ENCODE measurements at places on chromosomes 6 and 20.
A peak's percentile ranks its signal among the peaks of the same experiment; 100 is the strongest.

- no peak for DNase-seq
These were observed 108.5 kb downstream of the DHX35 start for GRCh38 chr20:39070484-39071231.

GRCh38 chr6:120147071-120147871 is 797.7 kb upstream of the MAN1A1 start:
- peak; percentile 12 for DNase-seq

DNA sequence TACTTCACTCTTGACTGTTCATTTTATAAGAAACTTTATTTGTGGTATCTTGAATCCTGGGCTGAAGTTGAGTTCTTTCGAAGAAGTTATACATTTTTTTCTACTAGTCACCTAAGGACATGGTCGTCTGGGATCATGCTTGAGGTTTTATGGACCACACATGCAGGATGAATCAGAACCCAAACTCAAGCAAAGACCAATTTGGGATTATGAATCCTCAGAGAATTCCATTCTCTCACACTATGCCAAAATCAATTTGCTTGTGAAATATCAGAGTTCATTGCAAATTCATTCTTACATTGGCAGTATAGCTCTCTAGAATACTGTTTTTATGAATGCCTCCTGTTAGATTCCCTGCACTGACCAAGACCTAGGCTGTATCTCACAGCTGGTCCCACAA is 114.3 kb upstream of the HDAC2 start:
- no peak for DNase-seq

DNA sequence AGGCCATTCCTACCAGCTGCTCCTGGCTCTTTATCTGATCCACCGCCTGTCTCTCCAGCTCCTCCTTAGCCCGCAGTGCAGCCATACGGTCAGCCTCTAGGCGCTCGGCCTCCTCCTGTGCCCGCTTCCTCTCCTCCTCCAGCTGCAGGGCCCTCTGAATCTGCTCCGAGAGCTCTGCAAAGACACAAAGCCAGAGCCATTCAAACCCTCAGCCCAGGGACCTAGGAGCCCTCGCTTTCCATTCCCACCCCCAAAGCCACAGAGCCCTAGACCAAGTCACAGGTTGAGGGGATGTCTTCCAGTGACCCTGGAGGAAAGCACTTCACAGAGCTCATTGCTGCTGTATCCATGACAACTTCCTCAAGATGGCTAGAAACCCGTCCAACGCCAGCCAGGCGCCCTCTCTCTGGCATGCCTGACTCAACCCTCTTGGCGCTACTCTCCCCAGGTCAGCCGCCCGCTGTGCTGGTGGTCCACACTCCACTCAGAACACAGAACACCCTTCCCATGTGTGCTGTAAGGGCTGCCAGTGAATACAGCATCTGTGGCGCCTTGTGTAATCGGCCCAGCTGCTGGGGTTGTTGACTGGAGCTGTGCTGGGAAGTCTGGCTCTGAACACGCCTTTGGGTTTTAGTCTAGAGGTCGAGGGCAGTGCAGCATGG is 49.3 kb downstream of the EZR start:
- DNase-seq, result no peak

DNA sequence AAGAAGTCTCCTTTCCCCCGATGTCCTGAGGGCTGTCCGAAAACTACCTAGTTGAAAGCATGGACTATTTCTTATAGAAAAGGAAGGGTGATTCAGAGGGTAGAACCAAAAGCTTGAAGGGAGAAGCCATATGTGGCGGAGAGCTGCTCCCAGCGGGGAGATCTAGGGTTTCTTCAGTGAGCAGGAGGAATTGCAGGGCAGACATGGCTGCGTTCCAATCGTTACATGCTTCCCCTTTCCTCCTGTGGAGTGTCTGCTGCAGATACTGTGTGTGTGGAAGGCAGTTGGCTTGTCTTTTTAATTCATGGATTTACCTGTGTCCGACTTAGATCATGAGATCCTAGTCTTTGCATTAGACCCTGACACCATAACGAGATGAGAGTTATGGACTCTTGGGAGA is 799.5 kb downstream of the QKI start:
- DNase-seq, result no peak

- no peak for DNase-seq
These were observed 353.6 kb downstream of the ADGRB3 start for GRCh38 chr6:68988698-68989097.

DNA sequence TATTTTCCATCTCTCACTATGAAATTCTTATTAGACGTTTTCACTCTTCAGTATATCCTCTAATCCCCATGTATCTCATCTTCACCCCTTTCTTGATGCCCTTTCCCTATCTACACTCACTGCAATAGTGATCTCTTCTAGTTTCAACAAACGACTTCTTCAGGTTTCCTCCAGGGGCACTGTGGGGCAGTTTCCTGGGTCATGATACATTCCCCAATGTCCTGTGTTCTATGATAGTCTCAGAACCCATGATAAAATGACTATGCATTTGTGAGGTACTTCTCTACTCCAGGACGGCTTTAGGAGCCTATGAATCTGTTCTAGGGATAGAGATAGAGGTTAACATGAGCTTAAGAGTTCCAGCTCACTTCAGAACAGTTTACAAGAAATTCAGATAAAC is 183.3 kb downstream of the FOXC1 start:
- DNase-seq, result peak; percentile 12

DNA sequence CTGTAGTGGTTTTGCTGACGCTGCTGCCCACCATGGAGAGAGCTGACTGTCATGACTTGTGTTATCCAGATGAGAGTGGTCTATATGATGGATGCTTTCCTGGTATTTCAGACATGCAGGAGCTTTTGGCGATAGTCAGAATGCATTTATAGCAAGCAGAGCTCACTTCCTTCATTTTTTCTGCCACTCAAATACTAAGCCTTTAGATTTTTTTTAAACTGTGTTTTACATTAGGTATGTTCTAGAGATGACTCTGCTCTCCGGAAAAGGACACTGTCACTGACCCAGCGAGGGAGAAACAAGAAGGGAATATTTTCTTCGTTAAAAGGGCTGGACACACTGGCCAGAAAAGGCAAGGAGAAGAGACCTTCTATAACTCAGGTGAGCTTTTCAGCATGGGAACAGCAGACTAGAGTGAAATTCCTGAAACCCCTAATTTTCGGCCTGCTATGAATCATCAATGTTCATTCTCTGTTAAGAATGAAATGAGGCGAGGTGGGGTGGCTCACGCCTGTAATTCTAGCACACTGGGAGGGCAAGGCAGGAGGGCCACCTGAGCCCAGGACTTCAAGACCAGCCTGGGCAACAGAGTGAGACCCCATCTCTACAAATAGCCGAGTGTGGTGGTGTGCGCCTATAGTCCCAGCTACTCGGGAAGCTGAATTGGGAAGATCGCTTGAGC is 98.6 kb upstream of the CLDN20 start:
- DNase-seq, result no peak

- no peak for DNase-seq
These were observed 33.7 kb downstream of the FAM50B start for GRCh38 chr6:3882866-3883265.

- DNase-seq, result no peak
These were observed 2.9 kb downstream of the SASH1 start for GRCh38 chr6:148345578-148345977.

DNA sequence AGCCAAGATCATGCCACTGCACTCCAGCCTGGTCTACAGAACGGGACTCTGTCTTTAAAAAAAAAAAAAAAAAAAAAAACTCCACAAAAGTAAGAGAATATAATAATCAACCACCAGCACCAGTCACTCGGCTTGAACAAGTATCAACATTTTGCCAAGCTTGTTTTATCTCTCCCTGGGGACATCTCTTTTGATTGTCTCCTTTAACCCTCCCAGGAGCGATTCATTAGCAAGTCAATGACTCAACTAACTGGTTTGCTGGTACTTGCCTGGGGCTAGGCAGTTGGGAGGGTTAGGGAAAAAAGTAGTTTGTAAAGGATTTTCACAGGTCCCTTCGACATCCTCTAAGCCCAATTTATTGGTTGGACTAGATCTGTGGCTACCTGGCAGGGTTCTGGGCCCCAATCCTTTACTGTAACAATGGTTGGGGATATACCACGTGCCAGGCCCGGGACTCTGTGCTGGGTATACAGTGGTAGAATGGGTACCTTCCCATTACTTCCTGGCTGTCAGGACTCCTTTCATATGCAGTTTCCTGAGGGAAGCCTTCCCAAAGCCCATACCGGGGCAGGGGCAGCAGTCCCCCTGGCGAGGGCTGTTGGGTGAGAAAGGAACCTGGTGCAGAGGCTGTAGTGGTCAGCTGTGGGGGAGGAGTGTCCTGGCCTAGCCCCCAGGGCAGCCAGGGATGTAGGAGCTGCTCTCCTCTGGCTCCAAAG is 12.2 kb downstream of the TGIF2 start:
- peak; percentile 85 for DNase-seq

GRCh38 chr6:40328386-40328985 is 258.7 kb downstream of the LRFN2 start:
- DNase-seq, result no peak

DNA sequence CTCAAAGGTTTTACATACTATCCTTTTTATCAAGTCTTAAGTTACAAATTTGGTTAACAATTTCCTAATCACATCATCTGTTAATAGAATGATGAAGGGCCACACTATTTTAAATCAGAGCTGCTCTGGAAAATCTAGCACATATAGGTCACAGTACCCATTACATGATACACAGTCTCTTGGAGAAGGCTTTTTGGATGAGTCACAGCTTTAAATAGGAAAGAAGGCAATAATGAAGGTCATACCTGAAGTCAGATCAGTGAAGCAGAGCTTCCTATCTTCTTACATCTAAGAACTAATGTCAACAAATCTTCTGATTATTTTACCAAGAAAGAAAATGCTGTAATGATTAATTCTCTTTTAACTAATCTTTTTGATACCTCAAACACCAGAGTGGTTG is 248.5 kb downstream of the BTBD9 start:
- peak; percentile 45 for DNase-seq

DNA sequence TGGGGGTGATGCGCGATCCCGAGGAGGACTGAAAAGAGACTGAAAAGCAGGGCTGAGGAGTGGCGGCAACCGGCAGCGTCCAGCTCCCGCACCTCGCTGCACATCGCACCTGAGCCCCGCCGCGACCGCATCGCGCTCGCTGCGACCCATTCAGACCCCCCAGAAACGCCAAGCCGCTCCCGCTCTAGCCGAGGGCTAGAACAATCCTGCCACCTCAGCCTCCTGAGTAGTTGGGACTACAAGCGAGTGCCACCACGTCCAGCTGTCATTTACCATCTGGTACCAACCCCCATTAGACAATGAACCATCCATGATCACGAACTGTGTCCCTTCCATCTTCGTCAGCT is 33.2 kb downstream of the HLA-A start:
- DNase-seq, result no peak

DNA sequence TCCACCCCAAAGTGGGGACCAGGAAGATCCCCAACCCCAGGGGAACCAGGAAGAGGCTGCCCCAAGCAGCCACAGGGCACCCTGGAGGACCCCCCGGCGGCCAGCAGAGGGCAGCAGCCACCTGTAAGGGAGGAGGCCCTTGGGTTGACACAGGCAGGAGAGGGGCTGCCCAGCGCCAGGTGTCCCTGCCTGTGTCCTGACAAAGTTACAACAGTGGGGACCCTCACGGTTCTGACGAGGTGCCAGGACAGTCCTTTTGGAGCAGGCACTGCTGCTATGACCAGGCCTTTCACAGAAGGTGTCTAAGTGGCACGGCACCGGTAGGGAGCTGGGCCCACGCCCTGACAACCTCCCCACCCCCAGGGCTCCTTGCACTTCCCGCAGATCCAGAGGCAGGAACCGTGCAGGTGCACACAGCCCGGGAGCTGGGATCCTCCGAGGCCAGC is 176.7 kb downstream of the BMP7 start:
- peak; percentile 78 for DNase-seq

GRCh38 chr6:20669571-20670314 is 135.5 kb downstream of the CDKAL1 start:
- no peak for DNase-seq

DNA sequence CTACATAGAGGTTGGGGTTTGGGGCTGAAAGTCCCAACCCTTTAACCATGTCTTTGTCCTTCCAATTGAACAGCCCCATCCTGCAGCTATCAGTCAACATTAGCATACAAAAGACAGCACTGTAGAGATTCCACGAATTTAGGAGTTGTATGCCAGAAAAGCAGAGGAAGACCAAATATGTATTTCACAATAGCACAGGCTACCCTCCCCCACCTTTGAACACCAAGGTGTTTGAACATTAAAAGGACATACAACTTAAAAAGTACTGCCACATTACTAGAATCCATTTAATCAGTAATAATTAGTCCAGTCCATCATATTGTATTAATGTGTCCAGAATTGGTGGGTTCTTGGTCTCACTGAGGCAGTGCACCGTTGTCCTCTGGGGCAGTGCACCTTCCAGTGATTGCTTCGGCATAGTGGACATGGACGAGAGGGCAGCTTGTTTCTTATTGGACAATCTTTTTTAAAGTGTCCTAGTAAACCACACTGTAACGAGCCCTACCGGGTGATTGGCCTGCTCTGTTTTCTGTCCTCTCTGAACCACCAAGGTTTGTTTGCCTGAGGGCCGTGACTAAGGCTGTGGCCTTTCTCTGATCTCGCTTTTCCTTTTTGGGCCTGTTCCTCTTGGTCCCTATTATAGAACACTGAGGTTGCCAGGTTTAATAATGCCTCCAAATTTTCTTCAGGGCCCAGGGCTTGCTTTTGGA is 36.4 kb downstream of the GSTA4 start:
- no peak for DNase-seq

- DNase-seq, result no peak
These were observed 49.6 kb downstream of the CD24 start for GRCh38 chr6:106924694-106925523.

DNA sequence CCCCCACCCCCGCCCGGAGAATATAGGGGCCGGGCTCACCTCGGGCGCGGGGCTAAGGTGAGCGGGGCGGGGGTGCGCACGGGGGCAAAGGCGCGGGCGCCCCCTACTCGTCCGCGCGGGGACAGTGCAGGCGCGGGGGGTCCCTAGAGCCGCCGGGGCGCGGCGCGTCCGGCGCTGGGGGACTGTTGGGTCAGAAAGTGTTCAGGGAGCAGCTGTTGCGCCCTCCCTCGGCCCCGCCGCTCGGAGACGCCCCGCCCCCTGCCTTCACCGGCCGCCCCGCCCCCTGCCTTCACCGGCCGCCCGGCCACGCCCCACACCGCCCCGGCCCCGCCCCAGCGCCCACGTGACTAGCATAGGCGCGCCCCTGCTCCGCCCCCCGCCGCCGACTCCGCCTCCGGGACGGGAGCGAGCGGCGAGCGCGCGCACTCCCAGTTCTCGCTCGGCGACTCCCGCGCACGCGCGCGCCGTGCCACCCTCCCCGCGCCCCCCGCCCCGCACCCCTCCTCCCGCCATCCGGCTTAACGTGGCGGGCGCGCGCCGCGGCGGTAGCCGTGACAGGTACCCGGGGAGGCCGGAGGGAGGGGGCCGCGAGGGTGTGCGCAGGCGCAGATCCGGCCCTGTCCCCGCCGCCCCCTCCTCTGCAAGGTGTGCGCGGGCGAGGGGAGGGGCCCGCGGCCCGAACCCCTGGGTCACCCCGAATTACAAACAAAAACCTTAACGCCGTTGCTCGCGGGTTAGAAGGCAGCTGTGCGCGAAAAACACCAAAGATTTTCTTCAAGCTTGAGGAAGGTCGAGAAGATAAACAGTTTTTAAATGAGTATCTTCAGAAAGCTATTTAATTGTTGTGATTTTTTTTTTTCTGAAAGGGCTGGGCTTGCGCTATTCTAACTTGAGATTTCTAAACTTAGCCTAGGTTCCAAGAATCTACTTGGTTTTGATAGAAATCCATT is 704 bp upstream of the ZNF217 start:
- DNase-seq, result peak; percentile 73
